ENCODE measurements at places on chromosomes 6 and 20.

GRCh38 chr20:40724566-40724965, 35.5 kb upstream of the MAFB start:
- DNase-seq, result no peak

- DNase-seq, result no peak
Measured at GRCh38 chr6:18262702-18263417, 1.5 kb downstream of the DEK start.

GRCh38 chr6:38271081-38271480, 368.6 kb downstream of the BTBD9 start:
- no peak for DNase-seq

DNA sequence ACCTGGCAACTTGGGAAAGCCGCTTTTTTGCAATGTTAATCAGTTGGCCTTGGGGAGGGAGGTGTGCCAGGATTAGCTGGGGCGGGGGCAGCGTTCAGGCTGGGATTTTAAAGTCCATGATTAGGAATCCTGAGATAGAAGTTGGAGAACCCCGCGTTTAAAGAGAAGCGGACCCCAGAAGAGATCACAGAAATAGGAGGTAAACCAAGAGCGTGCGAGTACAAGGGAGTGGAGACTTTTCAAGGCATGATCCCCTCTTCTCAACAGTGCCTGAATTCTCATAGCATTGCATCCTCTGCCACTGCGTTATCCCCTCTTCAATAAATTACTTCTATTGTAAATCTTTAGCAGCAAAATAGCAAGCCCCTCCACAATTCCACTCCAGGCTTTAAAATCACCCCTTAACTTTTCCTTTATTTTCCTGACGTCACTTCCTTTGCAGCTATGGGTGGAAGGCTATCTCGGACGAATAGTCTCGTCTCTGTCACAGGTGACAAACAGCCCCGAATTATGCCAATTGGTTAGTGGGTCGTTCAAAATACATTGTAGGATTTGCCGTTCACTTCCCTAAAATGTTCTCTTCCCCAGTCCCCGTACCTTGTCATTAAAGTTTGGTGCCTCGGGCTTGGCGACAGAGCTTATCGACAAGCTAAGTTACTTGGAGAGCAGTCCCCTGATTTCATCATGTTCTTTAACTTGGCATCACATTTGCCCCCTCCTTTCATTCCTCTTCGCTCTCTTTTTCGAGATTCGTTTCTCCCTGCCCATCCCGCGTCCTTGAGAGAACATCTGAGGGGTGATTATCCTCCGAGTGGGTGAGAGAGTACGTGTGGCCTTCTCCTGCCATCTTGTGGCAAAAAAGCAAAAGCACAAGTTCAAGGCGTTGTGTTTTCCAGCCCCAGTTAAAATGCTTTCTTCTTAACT, 17.1 kb downstream of the OR2B2 start:
- no peak for DNase-seq

GRCh38 chr6:40626886-40627285, 39.7 kb upstream of the LRFN2 start:
- DNase-seq, result no peak

DNA sequence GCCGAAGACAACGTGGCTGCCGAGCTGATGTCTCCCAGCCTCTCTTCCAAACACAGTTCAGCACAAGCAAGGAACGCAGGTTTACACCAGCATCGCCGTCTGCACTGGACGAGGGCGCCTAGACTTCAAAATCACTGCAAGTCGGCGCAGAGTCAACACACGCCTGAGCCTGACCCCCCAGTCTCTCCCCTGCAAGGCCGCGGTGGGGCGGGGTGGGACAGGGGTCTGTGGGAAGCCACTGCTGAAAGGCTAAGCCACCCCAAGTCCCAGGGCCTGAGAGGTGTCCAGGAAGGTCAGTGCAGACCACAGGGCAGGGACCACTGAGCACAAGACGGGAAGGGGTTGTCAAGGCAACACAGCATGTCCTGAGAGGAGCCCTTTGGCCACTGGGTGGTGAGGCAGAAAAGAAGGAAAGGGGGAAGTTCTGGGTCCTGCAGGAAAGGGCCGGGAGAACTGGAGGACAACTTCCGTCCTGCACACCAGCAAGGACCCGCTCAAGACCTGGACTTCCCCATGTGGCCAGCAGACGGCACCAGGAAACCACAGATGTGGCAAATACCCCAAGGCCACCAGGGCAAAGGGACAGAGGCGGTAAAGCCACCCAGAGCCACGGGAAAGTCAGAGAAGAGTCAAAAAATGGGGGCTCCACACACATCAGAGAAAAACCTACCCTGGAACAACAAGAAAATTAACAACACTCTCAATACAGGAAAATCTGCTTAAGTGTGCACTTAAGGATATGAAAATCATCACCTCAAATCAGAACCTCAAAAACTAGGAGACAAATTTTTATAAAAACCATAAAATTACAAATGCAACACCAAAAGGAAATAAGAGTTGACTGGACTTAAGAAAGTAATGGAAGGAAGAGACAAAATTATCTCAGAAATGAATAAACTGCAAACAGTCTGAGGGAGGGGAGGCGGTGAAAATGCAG, 84.8 kb downstream of the TAF4 start:
- DNase-seq, result no peak

DNA sequence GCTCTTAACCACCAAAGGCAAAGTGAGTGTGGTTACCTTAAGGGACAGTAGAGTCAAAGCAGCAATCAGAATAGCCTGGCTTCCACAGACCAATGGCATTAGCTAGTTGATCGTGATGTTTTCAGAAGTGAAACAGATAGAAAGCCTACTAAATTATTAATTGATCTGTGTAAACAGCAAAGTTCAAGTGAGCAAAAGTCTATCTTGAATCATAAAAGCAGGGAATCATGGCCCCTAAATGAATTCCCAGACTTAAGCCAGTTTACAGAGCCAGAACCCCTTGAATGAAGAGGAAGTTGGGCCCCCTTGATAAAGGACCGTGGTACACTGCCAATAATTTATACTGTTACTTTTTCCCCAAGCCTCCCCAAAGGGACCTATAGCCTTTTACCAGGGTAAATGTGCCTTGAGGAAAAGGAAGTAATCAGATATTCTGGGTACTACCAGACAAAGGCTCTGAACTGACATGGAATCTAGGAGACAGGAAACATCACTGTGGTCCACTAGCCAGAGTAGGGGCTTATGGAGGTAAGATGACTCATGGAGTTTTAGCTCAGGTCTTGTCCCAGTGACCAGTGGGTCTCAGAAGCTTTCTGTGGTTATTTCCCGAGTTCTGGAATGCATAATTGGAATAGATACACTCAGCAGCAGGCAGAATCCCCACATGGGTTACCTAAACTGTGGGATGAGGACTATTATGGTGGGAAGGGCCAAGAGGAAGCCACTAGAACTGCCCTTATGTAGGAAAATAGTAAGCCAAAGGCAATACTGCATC, 317.5 kb downstream of the CD83 start:
- no peak for DNase-seq

- DNase-seq, result no peak
Measured at GRCh38 chr20:11845340-11845739, 72.4 kb upstream of the BTBD3 start.

DNA sequence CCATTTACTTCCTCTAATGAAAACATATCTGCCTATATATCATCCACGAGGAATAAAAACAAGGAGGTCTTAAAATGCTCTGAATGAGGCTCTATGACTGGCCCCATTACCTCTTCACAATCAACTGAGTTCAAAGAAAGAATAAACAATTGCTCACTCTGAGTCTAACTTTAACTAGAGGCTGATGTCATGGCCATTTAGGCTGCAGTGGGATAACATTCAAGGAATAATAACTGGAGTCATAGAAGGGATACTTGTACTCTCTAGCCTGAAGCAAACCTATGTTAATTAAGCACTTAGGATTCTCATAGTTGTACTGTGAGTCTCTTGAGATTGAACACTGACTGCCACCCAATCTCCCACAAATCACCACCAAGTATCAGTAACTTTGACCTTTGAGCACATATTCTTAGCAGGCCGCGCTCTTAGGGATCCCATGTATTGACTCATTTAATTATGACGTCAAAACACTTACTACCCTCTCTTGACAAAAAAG, 70.2 kb downstream of the PERP start:
- DNase-seq, result no peak

DNA sequence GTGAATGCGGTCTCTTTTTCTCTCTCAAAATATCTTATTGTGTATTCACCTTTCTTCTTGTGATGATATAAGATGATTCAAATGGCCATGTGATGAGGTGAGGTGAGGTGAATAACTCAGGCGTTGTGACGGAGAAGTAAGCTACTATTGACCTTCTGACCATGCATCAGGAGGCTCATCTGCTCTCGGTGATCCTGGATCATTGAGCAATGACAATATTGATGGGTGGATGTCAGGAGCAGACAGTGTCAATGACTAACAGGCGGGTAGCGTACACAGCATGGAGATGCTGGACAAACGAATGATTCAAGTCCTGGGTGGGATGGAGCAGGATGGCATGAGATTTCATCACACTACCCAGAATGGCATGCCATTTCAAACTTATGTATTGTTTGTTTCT, 119.6 kb downstream of the PXDC1 start:
- DNase-seq, result no peak

DNA sequence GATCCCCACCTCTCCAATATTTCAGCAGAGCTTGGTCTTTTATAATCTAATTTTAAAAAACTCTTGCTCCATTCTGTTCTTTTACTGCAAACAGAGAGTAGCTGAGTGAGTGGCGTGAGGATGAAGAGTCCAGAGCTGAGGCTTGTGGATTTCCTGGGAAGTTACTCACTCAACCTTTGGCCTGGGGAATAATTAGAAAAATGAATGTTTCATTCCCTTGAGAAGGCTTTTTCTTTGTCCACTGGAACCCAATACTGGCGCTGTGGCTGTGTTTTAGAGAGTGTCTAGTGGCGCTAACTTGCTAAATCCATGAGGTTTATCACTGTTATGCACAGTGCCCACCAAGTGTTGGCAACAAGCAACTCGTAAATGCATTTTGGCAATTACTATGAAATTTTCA, 251.5 kb downstream of the HIVEP2 start:
- no peak for DNase-seq

DNA sequence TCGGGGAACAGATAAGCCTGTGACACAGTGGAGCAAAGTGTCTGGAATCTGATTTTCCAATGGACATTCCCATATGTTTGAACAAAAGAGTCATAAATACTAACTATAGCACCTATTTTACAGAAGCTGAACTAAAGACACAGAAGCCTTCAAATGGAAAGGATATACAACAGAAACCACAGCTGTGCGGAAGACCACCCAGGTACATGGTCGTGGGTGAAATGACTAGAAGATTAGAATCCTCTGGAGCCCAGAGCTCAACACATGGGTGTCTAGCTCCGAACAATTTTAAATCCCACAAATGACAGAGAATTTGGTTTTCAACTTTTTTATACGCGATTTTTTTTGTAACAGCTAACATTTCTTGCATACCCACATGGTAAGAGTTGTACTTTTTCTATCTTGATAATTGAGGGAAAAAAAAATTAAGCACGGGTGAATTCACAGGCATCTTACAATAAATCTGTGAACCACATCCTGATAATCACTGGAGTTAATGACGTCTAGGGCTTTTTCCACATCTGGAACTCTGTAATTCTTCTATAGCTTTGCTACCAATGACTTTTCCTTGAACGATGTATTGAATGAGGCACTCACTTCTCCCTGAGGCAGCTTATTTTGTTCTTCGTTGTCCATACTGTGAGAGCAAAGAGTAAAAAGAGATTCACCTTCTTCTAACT, 271.1 kb upstream of the AGPAT4 start:
- no peak for DNase-seq

GRCh38 chr20:58576603-58576970, 61.4 kb upstream of the APCDD1L start:
- no peak for DNase-seq

- DNase-seq, result no peak
Measured at GRCh38 chr6:208938-209337, 83.3 kb upstream of the DUSP22 start.

DNA sequence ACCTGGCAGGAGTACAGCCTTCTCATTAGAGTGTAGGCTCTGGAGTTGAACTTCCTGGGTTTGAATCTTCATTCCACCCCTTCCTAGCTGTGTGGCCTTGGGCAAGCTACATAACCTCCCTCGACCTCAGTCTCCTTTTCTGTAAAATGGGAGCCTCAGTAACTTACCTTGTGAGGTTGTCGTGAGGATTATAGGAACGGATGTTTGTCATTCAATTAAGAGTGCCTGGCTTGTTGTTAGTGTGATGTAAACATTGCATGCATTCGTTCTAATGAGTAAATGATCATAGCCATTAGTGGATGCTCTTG, 45.2 kb downstream of the TOX2 start:
- DNase-seq, result no peak

DNA sequence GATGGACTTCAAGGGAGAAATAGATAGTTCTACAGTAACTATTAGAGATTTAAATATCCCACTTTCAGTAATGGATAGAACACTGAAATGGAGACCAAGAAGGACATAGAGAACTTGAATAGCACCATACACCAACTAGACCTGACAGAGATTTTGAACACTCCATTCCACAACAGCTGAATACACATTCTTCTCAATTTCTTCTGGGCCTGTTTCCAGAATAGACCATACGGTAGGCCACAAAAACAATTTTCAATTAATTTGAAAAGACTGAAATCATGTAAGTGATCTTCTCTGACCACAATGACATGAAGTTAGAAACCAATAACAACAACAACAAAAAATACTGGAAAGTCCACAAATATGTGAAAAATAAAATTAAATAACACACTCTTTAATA, 979.1 kb upstream of the FLRT3 start:
- no peak for DNase-seq

- no peak for DNase-seq
Measured at GRCh38 chr6:152173957-152174356, 366.5 kb downstream of the ESR1 start.

GRCh38 chr6:111841822-111842221, 31.4 kb downstream of the FYN start:
- DNase-seq, result no peak

- no peak for DNase-seq
Measured at GRCh38 chr6:106509420-106510089, 119.7 kb downstream of the RTN4IP1 start.

GRCh38 chr20:36341331-36342020, 35.3 kb downstream of the DLGAP4 start:
- no peak for DNase-seq

- DNase-seq, result no peak
Measured at GRCh38 chr6:127120023-127120786, 1.7 kb downstream of the RSPO3 start.

All from iPS DF 6.9 (cell line).